ENCODE measurements at places on chromosomes 5 and 9.

- DNase-seq = no peak
Observed at GRCh38 chr5:31194468-31194813, 955 bp downstream of the CDH6 start.

- no peak for DNase-seq
Observed at GRCh38 chr5:37549411-37549810, 170.3 kb downstream of the WDR70 start.

GRCh38 chr5:149550268-149550583, 1.0 kb downstream of the CSNK1A1 start:
- peak; percentile 71 for DNase-seq

- DNase-seq = no peak
Observed at GRCh38 chr5:171678646-171679045, 107.0 kb upstream of the SMIM23 start.

GRCh38 chr5:10499776-10500175, 58.1 kb downstream of the ROPN1L start:
- DNase-seq = no peak

DNA sequence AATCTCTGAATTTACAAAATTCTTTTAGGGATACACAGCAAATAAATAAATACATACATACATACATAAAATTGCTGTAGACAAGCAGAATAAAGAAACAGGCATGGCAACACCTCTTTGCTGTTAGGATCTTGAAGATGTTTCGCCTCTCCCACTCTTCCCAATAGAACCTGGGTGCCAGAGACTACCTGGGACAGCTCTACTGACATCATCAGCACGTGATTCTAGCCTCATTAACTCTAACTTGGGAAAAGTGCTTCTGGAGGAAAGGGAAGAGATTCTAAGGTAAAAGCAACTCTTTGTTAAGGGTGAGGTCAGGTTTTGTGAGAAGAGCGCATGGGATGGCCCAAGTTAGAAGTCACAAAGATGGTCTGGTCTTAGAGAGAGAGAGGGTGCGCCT, 339.1 kb downstream of the RFX3 start:
- no peak for DNase-seq

Data from AG10803 (cell line).